ENCODE measurements at places on chromosomes 3 and 15.

DNA sequence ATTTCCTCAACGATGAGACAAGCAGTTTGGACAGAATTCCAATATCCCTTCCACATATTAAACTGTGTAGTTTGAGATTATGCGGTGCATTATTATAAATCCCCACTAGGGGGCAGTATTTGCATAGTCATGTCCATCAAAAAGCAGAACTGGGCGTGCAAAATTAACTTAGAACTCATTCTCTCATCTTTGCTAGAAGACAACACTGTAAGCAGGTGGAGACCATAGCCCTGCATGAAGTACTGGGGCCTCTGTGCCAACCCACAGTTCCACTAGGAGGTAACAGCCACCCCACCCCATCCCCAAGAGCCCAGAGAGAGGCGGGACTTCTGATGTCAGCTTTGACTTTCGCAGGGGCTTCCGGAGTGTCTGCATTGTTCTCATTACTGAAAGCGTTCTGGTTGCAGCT lies 106.6 kb upstream of the TMC3 start:
- peak; percentile 20 for DNase-seq

DNA sequence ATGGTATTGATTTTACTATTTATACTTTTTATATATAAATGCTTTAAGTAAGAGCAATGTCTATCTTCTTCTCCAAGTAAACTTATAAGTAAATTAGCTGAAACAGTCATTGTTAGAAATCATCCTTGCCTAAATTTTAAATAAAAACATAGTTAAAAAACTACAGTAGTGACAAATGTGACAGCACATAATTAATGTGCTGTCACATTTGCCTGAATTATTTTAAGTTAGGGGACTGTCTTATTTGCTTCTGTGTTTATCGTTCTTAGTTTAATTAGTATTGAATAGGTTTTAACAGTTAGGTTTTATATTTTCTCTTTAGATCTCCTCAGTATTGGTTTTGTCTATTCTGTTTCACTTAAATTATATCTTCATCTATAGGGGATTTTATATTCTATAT lies 36.1 kb downstream of the SLMAP start:
- no peak for DNase-seq

GRCh38 chr15:80452166-80452565 lies 48.0 kb downstream of the ARNT2 start:
- DNase-seq: no peak

- no peak for DNase-seq
These were observed 24.4 kb upstream of the TNFAIP8L3 start for GRCh38 chr15:51119120-51119519.

- no peak for DNase-seq
These were observed 436.1 kb downstream of the CHL1 start for GRCh38 chr3:632571-633170.

DNA sequence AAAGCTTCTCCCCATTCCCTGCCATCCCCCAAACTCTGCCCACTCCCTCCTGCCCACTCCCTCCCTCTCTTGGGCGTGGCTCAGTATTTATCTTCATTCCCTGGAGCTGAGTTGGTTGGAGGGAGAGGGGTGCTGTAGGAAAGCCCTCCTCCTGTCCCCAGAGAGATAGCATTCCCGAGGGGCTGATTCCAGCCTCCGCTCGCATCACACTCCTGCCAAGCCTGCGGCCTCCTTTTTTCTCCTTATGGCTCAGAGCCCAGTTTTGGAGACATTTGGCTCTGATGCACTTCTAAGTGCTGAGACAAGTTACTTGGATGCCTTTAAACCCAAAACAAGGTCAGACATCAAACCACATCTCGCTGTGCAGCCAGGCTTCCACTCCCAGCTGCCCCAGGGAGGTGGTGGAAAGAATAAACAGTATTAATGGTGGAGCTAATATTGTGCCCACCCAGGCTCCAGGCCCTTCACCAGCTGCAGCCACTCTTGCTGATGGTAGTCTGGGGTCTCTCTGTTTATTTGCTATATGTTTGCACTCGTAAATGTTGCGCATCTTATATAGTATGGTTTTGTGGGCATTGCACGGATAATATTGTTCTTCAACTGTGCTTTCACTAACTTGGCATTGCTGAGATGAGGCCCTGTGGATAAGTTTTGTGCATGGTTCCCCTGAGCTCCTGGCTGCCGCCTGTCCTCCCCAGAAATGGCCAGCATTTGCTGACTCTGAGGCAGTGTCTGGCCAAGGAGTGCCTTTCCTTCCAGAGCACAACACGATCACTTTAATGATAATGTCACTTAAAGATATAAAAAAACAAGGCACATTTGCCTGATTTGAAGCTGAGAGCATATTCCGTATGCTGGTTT lies 157.2 kb downstream of the LRRC28 start:
- no peak for DNase-seq
